ENCODE measurements at places on chromosomes 5 and 9. TPM values are rescaled to one million over a fixed set of nuclear protein-coding genes. Genes with fewer than 3 reads are reported as not detected.

FOXD4L5 gene
- not detected for total RNA-seq

- no peak for DNase-seq
These were observed 63.3 kb upstream of the SLC30A5 start for GRCh38 chr5:69030358-69031062.

PDE6A gene
- total RNA-seq, result not detected

DNA sequence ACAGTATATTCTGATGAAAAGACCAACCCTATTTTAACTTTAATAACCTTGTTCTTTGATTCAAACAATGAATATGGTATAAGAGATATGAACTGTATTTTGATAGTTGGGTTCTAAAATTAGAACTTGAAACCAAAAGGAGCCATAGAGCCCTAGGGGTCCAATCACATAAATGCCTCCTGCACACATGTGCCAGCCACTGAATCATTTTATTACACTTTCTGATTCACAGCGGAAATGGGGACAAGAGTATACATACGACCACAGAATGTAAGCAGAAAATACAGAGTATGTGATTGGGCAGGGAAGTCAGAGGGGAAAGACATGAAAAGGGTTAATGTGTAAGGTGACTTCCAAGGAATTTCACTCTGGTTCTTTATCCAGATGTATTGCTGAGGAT is 1000.2 kb downstream of the NR2F1-AS1 start:
- DNase-seq, result peak; percentile 71

DNA sequence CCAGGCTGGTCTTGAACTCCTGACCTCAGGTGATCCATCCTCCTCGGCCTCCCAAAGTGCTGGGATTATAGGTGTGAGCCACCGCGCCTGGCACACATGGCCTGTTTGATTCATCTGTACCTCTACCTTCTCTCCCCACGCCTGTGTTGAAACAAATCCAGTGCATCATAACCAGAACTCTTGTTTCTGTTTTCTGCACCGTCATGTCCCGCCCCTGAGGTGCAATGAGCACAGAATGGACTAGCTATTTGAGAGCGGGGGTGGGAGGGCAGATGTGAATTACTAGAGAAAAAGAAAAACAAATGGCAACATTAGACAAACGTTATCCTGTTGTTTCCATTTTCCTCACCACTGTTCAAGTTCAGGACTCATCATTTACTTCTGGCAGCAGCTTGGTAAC is 10.7 kb upstream of the FAM193B start:
- DNase-seq, result no peak

DNA sequence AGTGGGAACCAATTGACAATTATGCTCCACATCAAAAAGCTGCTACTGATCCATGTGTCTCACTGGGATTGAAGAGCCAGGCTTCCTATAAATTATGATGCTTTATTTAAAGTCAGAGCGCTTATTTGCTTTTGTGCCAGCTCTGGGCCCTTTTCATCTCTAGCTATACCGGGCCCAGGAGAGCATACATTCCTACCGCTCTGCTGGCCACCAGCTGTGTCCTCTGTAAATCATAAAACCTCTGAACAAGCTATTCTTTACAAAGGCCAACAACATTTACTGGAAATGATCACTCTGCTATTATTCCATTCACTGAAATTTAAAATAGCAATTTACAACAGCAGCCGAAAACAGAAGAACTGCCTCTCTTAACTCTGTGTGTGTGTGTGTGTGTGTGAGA is 86.6 kb downstream of the ZNF608 start:
- DNase-seq, result no peak

DNA sequence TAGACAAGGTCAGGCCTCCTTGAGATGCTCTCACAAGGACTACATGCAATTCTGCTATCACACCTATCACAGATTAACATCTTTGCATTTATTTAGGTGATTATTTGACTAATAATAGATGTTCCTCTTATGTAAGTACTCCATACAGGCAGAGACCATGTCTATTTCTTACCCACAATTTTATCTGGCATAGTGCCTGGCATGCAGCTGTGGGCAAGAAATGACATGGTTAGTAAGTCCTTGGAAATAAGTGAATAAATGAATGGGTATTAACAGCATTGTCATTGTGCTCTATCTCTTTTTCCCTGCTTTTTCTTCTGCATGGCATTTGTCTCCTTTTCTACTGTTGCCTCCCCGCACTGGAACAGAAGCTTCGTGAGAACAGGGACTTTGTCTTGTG is 49.4 kb downstream of the SLC22A5 start:
- DNase-seq, result no peak

DNA sequence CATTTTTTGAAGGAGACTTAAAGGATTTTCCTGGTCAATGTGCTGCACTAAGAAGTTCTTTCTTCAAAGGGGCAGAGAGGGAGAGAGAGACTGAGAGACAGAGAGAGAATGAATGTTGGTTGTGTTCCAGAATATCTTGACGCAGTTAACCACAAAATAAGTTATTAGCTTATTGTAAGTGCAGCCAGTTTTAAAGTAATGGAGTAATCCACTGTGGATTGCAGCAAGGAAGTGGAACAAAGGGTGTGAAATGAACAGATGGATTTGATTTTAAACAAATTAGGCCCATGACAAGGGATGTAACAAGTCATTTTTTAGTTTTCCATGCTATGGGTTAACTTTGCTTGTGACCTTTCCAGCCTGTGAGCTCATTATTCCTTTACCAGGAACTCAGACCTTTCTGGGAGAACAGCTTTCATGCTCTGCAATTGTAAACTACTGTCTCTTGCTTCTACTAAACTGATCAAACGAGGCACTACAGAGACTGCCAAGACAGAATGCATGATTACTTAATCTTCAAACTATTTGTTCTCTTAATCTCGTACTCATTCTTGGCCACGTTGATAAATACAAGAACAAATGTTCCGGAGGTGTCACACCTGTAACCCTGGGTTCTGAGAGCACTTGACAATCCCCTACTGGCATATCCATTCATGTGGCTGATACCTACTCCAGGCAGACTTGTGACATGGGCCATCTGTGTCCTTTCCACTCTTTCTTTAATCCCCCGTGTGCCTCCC is 131.1 kb downstream of the TLE1 start:
- DNase-seq, result peak; percentile 50

SPAAR gene
- 0.27 TPM for total RNA-seq

- DNase-seq, result no peak
These were observed 38.5 kb downstream of the APBA1 start for GRCh38 chr9:69633716-69634115.

HSPB3 gene
- total RNA-seq, result 25.8 TPM

DNA sequence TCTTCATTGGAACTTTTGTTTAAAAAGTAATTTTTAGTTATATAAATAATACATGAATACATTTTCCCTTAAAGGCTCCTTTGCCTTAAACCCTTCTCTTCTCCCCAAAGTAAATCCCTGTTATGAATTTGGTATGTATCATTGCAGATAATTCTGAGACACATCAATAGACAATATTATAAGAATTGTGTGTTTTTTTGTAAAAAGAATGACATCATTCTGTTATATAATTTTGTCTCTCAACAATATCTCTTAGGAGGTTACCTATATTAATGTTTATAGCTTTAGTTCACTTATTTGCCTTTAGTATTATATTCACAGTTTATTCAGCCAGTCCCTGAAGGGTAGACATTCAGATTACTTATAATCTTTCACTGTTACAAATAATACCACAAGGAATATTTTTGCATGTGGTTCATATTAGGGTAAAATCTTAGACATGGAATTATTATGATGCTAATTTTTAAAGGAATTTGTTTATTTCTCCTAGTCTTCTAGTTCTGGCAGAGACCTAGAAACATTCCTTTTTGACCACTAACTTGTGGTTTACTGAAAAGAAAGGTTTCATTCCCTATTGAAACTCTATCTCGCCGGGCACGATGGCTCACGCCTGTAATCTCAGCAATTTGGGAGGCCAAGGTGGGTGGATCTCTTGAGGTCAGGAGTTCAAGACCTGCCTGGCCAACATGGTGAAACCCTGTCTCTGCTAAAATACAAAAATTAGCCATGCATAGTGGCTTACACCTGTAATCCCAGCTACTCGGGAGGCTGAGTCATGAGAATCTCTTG is 105.6 kb downstream of the KCTD16 start:
- peak; percentile 23 for DNase-seq

DNA sequence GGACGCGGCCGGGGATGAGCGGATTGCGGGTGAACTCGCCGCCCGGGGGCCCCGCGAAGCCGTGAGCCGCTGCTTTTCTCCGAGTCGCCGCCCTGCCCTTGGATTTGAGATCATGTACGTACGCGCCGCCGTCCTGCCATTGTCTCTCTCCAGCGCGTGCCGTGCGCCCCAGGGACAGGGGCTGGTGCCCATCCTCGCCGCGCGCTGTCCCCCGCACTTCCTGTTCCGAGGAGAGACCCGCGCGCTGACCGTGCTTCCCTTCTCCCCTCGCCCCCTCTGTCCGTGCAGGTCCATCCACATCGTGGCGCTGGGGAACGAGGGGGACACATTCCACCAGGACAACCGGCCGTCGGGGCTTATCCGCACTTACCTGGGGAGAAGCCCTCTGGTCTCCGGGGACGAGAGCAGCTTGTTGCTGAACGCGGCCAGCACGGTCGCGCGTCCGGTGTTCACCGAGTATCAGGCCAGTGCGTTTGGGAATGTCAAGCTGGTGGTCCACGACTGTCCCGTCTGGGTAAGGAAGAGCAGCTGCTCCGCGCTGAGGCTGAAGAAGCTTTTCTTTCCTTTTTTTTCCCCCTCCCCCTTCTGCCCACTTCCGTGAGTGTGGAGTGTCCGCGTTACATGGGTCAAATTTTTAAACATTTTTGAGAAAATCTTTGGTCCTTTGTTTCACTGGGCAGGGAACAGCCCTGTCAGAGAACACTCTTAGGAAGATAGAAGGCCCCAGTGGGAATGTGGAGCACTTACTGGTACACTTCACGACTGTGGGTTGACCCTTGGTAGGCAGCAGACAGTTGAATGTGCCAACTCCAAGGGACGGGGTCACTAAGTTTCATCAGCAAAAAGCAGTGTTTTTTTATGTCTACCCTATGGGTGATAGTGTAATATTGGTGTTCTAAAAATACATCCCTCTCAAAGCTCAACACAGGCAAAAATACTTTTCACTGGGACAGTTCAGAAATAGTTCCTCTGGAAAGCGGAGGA is 727 bp downstream of the RHOBTB3 start:
- peak; percentile 41 for DNase-seq

HDHD3 gene
- 14.5 TPM for total RNA-seq

- DNase-seq, result peak; percentile 40
These were observed 1.4 kb downstream of the OTULIN start for GRCh38 chr5:14665949-14666348.

LCN15 gene
- total RNA-seq, result not detected

- no peak for DNase-seq
These were observed 17.6 kb upstream of the SHOC1 start for GRCh38 chr9:111812337-111812736.

All from H4 (cell line).